Activated effector memory CD4-positive, alpha-beta T cell treated with anti-CD3 and anti-CD28 coated beads, Interleukin-2, amount 50 U/mL, for 16 hours (primary cell): ENCODE measurements at places on chromosomes 1 and 21.
A peak's percentile ranks its signal among the peaks of the same experiment; 100 is the strongest.

DNA sequence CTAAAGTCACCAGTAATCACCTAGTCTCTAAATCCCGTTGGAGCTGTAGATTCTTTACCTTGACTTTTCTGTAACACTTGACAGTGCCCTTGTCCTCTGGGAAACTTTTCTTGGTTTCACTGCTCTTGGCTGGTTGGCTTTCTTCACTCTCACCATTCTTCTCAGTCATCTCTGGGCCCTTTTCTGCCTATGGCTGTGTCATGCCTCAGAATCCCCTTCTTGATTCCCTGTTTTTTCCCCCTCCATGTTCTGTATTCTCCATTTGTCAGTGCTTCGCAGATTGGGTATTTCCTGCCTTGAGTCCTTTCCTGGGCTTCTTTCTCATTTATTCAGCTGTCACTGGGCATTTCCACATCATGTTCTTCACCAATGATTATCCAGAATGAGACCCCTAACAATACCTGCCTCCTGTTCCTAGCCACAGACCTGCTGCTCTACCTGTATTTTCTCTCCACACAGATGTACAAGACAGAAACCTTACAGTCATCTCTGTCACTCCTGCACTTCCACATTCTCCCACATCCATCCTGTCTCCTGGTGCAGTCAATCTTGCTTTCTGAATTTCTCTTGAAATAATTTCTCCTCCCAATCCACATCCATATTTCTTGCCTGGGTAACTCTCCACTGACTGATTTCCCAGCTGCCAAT, 14.7 kb downstream of the UCK2 start:
- DNase-seq = no peak

DNA sequence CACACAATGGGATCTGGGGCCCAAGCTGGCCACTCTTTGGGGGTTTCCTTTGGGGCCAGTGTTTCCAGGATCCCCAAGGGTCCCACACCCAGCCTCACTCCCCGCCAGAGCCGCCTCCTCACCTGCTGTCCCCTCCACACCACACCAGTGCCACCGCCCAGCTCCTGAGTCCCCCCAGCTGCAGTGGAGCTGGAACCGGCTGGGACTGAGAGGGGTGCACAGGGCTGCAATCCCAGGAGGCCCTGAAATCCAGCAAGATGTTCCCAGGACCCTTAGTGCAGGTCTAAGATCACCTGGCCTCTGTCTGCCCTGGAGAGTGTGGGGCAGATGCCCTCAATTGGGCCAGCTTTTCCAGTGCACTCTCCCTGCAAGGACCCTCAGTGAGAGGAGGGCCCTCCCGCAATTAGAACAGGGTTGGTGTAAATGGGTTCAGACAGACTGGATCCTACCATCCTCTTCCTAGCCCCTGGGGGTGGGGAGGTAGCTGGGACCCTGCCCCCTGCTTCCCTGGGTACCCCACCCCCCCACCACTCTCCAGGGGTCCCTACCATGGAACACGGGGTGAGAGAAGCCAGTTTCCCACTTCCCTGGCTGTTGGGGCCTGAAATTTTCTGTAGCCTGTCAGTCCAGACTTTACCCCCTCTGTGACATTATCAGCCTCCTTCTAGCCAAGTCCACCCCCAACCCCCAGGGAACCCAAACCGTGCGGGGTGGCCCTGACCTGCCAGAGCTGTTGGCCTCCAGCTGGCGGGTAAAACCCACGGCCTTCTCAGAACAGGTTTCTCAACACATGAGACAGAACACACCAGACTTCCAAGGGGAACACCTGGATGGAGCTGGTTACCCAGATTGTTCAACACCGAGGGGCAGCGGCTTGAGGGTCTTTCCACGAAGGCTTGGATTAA, 7.0 kb downstream of the KRTAP10-12 start:
- peak; percentile 58 for DNase-seq

GRCh38 chr1:154748405-154748775, 121.7 kb downstream of the KCNN3 start:
- DNase-seq = no peak

DNA sequence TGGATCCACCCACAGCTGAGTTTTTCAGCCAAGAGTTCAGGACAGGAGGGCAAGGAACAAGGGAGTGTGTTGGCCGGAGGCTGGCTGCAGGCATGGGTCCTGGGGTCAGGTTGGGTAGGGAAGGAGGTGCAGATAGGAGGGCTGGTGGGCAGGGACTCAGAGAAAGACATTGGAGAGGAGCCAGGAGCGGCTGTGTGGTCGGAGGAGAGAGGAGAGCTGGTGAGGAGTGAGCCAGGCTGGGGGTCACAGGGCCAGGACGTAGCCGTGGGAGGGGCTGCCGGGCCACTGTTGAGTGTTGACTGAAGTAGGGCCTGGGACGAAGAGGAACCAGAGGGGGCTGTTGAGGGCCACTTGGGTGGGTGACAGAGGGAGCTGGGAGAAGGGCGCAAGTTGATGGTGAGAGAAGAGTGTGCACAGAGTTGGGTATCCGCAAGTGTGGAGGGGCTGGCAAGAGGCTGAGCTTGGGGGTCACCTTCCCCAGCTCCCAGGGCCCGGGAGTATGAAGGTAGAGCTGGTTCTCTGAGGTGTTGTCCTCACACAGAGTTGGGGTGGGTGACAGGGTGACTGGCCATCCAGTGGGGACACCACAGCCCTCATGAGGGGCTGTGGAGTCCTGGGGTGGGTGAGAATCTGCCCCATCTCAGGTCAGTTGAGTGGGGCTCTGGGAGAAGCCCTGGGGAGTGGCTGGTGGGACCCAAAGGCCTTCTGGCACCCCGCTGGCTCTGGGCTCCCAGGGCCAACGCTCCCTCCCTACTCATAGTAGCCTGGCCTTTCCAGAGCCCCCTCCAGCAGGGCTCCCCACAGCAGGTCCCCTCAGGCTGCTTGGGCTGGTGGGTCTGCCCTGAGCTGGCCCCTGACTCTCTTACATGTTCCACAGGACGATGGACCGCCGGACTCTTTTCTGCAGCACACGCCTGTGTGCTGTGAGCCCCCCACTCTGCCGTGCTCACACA, 21.9 kb downstream of the PODN start:
- no peak for DNase-seq

DNA sequence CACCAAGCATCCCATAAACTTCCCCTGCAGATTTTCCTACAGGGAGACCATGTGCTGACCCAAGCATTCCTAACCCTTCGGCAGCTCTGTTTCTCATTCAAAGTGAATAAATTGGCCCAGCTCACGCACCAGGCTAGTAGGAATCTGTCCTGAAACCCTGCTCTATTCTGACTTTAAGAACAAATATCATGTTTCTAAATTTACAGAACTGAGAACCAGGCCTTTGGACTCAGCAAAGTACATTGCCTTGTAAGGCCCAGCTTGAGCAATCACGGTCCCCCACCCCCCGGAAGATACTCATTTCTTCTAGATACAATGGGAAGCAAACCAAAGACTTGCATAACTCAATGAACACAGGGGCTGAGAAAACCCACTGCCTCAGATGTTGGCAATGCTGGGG, 160.1 kb upstream of the NFIA start:
- DNase-seq = no peak

DNA sequence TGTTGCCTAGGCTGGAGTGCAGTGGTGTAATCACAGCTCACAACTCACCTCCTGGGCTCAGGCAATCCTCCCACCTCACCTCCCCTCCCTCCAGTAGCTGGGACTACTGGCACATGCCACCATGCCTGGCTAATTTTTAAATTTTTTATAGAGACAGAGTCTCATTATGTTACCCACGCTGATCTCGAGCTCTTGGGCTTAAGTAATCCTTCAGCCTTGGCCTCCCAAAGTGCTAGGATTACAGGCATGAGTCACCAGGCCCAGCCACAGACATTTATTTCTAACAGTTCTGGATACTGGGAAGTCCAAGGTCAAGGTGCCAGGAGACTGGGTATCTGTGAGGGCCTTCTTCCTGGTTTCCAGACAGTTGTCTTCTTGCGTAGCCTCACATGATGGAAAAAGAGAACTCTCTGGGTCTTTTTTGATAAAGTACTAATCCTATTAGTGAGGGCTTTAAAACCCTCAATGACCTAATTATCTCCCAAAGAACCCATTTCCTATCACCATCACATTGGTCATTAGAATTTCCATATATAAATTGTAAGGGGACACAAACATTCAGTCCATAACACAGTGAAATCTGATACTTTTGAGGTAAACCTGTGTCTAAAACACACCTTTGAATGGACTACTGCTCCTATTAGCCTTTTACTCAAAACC, 67.9 kb downstream of the PHACTR4 start:
- no peak for DNase-seq

DNA sequence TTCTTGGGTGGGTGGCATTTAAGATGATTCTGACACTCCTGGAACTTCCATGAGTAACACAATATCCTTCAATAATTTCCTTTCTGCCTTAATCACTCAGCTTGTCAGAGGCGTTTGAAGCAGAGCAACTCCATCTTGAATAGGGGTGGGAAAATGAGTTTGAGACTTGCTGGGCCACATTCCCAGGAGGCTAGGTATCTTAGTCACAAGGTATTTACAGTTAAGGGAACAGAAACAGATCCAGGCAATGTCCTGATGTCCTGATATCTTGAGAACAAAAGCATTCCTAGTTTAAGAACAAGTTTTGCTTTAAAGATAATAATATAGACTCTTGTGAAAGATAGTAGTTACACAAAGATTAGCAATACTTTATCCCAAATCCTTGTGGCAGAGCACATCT, 76.6 kb upstream of the KIAA0040 start:
- no peak for DNase-seq

DNA sequence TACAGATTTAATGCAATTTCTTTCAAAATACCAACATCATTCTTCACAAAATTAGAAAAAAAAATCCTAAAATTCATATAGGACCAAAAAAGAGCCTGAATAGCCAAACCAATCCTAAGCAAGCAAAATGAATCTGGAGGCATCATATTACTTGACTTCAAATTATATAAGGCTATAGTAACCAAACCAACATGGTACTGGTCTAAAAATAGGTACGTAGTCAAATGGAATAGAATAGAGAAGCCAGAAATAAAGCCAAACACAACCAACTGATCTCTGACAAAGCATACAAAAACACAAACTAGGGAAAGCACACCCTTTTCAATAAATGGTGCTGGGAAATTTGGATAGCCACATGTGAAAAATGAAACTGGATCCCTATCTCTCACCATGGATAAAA, 112.3 kb upstream of the TSPAN2 start:
- DNase-seq = no peak

- DNase-seq = no peak
These were observed at the start of gene HCRTR1 for GRCh38 chr1:31617218-31617915. HCRTR1 (plus strand) TSS chr1:31617689; CDS start chr1:31619193, 1,504 bp downstream.

- no peak for DNase-seq
These were observed 11.5 kb upstream of the RGS1 start for GRCh38 chr1:192564099-192564498.
